Retinal pigment epithelial cell (primary cell): ENCODE measurements at places on chromosomes 5 and 9.

- no peak for DNase-seq
These were observed 437.2 kb downstream of the HINT1 start for GRCh38 chr5:130727830-130728229.

DNA sequence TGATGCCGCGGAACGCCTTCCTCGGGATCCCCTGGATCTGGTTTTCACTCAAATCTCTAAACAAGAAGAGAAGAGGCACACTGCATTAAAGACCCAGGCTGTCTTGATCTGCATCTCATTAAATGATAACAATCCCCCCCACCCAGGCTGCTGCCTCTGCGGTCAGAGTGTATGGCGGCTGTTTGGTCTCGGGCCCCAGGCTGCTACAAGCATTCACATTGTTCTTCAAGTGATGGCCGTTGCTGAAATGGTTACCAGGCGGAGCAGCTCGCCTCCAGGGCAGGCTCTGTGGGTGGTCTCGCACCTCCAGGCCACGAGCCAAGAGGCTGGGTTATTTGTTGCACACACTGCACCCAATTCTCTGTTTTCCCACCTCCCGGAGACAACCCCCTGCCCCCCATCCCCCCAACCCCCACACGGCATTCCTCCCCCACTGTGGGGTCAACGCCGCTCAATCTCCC, 304.1 kb upstream of the PANK3 start:
- no peak for DNase-seq

- DNase-seq = no peak
These were observed 63.8 kb downstream of the VAV2 start for GRCh38 chr9:133928248-133928764.

DNA sequence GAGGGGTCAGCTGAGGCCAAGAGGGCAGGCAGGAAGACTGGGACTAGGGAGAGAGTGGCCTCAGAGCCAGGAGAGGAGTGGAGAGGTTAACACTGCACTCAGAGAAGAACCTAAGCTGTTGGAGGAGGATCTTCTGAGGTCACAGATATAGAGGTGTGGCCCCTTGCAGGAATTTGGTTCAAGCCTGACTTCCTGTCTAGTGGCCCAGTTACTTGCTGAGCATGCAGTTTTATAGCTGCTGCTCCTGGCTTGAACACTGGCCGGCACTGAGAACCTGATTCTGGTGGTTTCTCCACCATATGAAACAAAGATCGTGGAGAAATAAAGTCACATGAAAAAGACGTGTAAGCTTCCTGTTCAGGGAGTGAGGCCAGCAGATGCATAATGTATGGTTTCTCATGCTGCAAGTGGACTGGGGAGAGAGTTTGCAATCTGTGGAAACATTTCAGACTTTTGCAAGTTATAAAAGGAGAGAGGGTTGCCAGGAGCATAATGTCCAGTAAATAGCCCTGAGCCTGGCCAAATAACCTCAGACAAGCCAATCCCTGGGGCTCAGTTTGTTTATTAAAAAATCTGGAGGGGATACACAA, 82.6 kb downstream of the GALNT10 start:
- no peak for DNase-seq

DNA sequence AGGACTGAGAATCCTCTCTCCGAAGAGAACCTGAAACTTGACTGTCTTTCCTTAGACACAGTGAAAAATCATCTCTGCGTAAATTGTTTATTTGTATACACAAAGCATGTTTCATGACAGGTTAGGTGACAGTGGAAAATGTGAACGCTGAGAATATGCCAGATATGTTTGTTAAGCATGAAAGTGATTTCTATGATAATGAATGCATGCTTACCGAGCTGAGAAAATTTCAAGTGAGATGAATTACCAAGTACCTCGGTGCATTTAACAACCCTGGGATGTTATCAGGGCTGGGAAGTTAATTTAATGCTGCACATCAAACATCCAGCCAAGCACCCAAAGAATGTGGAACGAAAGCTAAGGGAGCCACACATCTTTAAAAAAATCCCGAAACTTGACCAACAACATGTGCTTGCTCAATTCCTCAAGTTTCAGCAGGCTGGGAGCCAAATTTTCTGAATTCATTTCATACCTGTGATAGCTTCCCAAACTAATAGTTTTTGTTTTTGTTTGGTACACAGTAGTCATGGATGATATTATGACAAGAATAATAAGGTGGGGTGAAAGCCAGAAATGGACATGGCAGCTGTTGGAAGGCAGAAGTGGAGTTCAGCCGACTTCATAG, 336.9 kb downstream of the ARHGEF28 start:
- DNase-seq = no peak

- no peak for DNase-seq
These were observed 170.8 kb upstream of the MSX2 start for GRCh38 chr5:174553556-174553955.

GRCh38 chr5:140295414-140295813, 7.5 kb downstream of the PFDN1 start:
- peak; percentile 91 for DNase-seq

GRCh38 chr9:98790134-98790841, 6.1 kb downstream of the ANKS6 start:
- DNase-seq = no peak

DNA sequence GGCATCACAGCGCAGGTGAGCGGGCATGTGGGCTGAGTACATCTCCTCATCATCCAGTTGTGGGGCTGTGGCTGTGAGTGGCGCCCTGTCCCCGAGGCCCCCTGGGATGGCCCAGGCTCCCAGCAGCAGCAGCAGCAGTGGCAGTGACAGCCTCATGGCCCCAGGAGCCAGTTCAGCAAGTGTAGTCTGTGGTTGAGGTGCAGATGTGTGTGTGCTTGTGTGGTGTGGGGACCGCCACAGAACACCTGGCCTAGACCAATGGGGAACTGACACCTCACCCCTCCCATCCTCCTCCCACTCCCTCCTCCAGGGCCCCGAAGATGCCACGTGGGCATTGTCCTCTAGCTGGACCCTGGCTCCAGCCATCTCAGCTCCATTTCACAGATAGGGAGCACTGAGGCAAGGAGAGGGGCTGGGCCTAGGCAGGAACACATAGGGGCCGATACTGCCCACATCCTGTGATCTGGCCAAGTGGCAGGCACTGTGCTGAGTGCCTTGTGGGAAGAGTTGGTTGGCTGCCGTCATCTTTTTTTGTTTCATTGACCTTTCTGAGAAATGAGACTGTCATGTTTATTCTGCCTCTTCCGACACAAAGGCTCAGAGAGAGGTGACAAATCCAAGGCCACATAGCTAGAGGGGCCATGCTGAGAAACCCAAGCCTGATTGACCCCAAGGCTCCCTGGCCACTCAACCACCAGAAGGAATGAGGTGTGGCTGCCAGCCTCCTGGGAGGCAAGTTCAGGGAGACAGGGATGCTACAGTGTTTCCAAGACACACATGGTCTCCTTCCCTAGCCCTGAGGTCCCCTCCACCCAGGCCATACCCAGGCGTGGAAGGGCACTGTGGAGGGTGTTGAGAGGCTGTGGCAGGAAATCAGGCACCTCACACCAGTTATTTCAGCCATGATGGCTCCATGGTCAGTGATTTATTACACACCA, at the start of gene MZB1:
Gene MZB1 (minus strand): TSS at position 213 of the 938 bp plus-strand sequence. CDS start 57 bp downstream, at position 156.
- DNase-seq = no peak

- DNase-seq = no peak
These were observed 36.8 kb downstream of the ELL2 start for GRCh38 chr5:95924720-95925377.

DNA sequence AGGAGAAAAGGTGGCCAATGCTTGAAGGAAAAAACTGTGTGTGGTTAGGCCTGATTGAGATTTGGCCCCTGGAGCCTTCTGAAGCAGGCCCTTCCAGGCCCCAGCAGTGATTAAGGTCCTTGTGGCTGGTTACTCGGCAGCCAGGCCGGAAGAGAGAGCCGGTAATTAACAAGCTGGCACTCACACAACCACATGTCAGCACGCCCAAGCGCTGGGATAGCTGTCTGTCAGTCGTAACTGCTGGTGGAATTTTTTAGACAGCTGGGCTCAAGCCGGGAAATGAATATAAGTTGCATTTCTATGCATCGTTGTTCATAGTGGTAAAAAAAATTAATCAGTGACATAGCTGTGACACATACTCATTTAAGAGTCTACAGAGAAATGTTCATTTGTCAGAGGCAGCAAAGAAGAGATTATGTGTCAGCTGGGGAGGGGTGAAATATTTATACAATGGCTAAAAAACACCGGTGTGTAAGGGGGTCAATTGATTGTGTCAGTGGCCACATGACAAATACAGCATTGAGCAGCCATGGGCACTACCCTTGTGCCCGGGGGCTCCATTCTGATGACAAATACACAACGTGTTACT, 13.7 kb upstream of the ARAP3 start:
- peak; percentile 51 for DNase-seq

- DNase-seq = no peak
These were observed 440.9 kb downstream of the DIRAS2 start for GRCh38 chr9:90201766-90202165.

DNA sequence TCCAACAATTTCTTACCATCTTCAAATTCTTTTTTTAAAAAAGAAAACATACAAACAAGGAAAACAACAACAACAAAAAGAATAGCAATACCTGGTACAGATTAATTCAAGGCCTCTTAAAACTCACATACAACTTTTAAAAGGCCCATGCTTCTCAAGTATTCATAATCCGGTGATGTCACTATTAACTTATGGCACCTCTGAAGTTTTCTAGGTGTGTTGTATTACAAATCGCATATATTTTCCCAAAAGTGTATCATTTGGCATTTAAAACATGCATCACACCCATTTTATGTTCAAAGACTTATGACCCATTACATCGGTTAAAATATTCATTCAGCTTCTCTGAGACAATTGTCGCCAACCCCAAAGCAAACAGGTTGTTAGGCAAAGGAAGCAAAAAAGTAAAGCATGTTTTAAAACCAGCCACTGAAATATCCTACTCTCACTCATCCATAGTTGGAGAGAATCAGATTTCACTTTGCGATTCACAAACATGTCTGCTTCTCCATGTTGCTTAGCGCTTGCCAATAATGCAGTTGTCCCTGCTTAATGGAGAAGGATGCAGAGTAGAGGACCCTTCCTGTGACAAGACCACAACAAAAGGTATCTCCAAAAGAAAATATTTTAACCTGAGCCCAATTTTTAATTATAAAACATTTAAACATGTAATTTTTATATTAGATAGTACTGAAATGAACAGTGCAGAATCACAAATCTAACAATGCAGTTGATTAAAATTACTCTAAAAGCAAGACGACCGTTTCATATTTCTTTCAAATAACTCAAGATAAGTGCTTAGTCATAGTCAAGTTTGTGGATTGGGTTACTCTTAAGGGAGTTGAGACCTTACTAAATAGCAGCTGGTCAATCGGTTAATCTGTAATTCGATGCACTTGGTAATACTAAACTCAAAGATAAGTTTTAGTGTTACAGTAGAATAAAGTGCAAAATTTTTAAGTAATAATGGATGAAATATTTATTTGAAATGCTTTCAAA, 1.6 kb downstream of the SKP1 start:
- no peak for DNase-seq

DNA sequence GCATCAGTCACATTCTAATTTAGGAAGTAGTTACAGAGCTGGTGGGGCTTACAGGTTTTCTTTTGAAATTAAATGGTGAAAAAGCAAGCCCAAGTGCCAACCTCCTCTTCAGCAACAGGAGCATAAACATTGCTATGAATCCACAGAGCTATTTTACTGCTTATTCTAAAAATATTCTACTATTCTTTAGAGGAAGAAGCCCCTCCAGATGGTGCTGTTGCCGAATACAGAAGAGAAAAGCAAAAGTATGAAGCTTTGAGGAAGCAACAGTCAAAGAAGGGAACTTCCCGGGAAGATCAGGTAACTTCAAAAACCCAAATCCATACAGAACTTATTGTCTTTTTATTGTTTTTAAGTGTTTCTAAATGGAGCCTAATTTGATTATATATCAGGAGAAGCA, 202.8 kb downstream of the CWC27 start:
- no peak for DNase-seq

GRCh38 chr9:109901201-109901600, 121.2 kb downstream of the PALM2AKAP2 start:
- no peak for DNase-seq

- DNase-seq = no peak
These were observed 1.2 kb downstream of the CKS2 start for GRCh38 chr9:89312222-89312571.

GRCh38 chr9:134818000-134818568, 62.5 kb upstream of the FCN2 start:
- no peak for DNase-seq

GRCh38 chr5:343461-344401, 22.2 kb downstream of the AHRR start:
- peak; percentile 9 for DNase-seq

DNA sequence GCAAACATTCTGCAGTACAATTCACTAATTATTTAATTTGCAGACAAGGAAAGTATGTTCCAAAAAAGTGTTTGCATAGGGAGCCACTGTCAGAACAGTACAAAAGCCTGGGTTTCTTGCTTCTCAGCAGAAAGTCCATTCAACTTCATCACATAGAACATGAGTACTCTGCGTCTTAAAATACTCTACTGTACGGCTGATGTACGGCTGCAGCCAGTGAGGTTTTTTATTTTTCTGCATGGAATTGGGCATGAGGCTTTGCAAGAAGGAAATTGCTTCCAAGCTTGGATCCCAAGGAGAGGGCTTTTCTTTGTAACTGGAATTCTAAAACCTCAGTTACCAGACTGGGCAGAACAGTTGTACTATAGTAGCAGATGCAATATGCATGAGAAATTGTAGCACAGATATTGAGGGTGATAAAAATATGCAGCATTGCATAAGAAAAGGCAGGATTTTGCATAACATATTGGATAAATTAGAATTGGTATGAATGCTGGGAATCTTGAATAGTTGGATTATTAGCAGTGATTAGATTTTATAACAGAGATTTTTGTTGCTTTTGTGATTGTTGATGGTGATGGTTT, 178.1 kb upstream of the CDH9 start:
- no peak for DNase-seq

DNA sequence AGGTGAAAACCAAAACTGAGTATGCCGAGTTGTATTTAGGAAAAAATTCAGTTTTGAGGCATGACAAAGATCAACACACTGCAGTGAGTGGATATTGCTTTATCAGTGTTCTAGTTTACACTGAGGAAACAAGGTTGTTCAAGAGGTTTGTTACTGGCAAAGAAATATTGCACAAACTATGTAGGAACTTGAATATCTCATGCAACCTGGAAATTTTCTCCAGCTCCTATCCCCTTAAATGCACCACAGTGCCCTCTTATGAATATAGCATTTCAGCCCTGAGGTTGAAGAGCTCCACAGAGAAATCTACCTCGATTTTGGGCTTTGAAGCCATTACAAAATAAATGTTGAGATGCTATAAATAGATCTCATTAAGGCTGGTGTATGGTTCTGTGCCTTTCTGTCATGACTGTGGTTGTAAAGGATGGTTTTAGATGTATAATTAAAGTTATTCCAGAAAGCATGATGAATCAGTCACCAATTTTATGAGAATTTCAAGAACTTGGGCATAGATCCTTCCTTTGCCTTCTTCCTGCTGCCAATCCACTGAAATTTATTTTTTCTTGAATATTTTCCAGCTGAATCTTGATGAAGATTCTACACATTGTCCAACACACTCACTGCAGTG, 159.3 kb downstream of the SPATA31D1 start:
- DNase-seq = no peak
